Left renal pelvis (tissue), 4 donors: ENCODE measurements at places on chromosomes 3 and 15.

- no peak for DNase-seq
Observed at GRCh38 chr15:66591322-66591862, 25.6 kb upstream of the LCTL start.

DNA sequence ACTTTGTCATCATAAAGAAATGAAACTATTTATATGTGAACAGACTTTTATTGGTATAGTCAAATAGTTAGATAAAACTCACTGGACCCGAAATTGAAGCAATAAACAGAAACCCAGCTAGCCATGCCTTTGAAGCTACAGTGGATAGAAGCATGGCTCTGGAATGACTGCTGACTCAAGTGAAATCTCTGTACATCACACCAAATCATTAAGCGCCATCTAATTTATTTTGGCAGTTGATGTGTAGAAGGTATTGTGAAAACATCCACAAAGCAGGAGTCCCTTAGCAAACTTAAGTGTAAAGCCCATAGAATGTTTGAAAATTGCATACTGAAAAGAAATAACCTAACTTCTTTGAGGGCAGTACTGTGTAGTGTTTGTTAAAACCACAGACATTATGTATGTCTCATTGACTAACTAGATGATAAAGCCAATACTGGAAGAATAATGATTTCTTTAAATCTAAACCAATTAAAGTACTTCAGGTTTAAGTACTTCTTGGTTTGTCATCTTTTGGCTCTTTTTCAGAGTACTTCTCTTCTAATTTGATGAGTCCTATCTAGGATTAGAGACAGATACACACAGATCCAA, 42.8 kb upstream of the FBXL22 start:
- DNase-seq = no peak

DNA sequence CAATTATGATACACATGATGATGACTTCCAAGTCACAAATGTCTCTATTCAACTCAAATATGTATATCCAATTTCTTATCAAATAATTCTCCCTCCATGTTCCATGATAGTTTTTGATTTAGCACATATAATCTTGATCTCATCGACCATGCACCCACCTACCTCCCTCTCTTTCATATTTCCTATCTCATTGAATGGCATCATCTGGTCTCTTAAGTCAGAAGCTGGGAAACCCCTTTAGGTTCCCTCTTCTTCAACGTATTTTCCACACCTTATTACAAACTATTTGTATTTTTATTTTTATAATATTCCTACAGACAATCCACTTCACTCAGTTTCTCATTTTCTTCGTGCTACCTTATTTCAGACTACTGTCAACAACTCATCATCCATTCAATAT, 56.9 kb upstream of the DPH6 start:
- no peak for DNase-seq

GRCh38 chr3:27385504-27385903, 16.3 kb upstream of the NEK10 start:
- DNase-seq = no peak

- DNase-seq = no peak
Observed at GRCh38 chr3:71011565-71012287, 571.8 kb downstream of the FOXP1 start.

- DNase-seq = no peak
Observed at GRCh38 chr3:63405882-63406281, 127.8 kb downstream of the SYNPR start.

DNA sequence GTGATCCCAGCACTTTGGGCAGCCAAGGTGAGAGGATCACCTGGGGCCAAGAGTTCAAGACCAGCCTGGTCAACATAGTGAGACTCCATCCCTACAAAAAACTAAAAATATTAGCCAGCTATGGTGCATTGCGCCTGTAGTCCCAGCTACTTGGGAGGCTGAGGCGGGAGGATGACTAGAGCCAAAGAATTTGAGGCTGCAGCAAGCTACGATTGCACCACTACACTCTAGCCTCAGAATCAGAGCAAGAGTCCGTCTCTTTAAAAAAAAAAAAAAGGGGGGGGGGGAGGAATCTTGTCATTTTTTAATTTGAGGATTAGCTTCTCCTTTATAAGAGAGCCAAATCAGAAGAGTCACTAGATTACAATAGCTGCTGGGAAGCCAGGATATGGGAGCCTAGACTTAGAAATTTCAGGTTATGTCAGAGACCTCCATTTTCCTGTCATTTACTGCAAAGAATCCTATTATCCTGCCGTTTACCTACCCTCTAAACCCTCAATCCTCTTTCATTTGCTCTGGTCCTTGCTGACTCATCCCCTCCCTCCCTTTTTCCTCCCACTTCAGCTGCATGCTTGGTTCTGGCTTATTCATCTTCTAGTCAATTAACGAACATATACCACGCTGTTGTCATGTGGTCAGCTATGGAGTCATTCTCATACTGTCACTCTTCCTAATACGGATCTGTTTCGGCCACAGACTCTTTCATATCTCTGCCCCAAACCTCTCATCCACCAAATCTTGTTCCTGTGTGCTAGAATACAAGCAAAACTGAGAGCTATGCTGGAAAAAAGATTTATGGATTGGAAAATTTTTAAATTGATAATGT, 83.8 kb upstream of the PPIB start:
- DNase-seq = no peak

GRCh38 chr15:93703092-93703739, 528.1 kb upstream of the MCTP2 start:
- no peak for DNase-seq

- DNase-seq = no peak
Observed at GRCh38 chr3:194620196-194620595, 13.0 kb downstream of the TMEM44 start.

- DNase-seq = no peak
Observed at GRCh38 chr3:195905970-195906864, 2.1 kb downstream of the TNK2 start.

GRCh38 chr3:196625331-196625730, 14.2 kb upstream of the NRROS start:
- no peak for DNase-seq

DNA sequence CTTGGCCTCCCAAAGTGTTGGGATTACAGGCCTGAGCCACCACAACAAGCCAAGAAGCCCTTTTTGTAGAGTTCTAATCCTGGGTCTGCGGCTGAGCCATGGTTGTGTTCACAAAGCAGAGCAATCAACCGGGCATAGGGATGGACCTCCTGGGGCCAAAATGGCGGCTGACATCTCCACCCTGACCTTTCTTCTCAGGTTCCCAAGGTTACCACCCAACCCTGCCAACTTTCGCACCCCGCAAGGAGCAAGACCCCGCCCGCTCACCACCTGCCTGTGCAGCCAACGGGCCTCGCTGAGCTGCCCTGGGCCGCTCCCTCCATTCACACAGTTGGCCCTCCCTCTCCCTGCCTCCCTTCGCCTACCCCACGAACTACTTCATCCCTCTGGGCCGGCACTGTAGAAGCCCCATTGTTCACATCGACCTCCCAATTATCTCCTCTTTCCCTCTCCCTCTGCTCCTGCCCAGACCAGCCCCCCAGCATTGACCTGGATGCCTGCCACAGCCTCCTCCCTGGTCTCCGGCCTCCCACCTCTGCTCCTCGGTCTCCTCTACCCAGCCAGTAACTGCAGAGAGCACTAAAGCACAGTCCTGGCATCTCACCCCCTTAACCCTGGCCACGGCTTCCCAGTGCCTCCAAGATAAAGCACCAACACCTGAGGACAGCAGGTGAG, 62.0 kb upstream of the TFRC start:
- DNase-seq = no peak

GRCh38 chr3:72229952-72230351, 445.0 kb upstream of the PROK2 start:
- DNase-seq = no peak
